ENCODE measurements at places on chromosomes 5 and 9. TPM values are rescaled to one million over a fixed set of nuclear protein-coding genes. Genes with fewer than 3 reads are reported as not detected.

The HTR1A gene
- total RNA-seq, result not detected

The CPLANE1 gene
- 10.1 TPM for total RNA-seq

The IFNE gene
- not detected for total RNA-seq

The RNF183 gene
- 2.0 TPM for total RNA-seq

The NR2F1 gene
- 0.68 TPM for total RNA-seq

The DMGDH gene
- 2.8 TPM for total RNA-seq

The UNC13B gene
- total RNA-seq, result 27.8 TPM

The SPAG8 gene
- total RNA-seq, result 0.47 TPM

The RNF130 gene
- total RNA-seq, result 37.2 TPM

DNA sequence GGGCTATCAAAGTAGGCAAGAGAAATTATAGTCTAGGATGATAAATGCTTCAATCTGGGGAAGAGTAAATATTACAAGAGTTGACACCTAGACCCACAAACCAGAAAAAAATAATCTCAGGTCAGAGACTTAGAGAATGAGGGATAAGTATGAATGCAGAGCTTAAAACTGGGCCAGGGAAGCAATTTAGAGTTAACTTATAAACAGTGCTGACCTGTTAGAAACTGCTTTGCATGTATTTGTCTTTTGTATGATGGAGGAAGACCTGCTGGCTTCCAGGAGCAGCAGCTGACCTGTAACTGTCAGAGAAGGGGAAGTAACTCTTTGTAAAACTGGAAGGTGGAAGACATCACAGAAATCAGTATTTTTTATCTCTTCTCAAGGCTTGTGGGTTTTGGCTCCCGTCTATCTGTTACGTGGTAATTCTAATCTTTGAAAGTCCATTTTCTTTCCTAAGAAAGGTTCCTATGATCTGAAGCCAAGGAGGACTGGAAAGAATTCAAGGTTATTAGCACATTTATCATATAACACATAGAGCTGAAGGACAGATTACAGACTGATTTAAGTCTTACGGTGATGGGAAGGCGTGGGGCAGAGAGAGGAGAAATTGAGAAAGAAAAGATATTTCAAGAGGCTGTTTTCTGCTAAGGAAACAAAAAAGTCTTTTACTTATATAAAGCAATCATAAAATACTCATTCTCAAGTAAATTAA is 114.7 kb upstream of the ADAMTS19 start:
- no peak for DNase-seq

GRCh38 chr5:20145240-20145639 is 157.2 kb upstream of the CDH18 start:
- no peak for DNase-seq

- DNase-seq, result no peak
Measured at GRCh38 chr9:89963280-89963679, 358.5 kb downstream of the GADD45G start.

GRCh38 chr5:143653256-143653655 is 158.7 kb upstream of the HMHB1 start:
- DNase-seq, result no peak

DNA sequence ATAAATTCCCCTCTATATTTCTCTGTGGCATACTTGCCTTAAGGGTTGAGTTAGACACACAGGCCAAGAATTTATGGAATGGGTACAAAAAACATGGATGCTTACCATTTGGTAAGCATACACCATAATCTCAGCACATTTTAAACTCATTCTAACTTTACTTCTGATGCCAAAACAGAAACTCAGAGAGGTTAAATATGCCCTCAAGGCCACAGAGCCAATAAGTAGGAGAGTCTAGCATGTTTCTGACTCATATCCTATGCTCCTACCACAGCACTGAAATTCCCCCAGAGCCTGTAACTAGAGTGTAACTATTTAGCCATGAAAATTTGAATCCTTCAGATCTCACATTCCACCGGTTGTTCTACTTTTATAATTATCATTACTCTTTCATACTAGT is 559.7 kb downstream of the ACTL7B start:
- DNase-seq, result no peak

- no peak for DNase-seq
Measured at GRCh38 chr5:98639274-98639673, 134.2 kb upstream of the RGMB start.

DNA sequence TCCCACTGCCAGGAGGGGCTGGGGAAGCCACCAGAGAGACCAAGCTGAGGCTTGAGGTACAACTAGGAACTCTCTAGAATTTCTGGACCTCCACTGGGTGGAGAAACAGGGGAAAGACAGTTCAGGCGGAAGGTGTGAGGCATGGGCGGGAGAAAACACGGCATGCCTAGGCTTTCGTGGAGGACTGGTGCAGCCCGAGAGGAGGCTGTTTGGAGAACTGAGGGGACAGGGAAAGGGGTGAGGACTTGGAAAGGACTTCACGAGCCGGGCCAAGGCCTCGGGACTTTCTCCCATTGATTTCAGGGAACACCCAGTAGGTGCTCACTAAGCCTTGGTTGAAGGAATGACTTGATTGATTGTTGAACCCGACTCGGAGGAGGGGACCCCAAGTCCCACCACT is 9.5 kb upstream of the ADGRD2 start:
- no peak for DNase-seq

DNA sequence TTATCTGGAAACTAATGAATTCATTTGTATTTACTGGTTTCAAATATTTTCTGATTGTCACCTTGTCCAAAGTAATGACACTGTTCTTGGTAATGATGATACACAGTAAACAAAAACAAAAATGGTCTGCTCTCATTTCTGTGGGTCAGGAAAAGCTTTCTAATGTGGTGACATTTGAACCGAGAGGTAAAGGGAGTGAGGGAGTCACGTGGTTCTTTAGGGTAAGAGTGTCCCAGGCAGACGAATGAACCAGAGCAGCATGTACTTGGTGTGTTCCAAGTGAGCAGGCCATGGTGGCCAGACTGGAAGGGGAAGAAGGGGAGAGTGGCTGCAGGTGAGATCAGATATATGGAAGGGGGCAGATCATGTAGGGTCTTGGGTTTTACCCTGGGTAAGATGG is 247.0 kb upstream of the SLC30A5 start:
- no peak for DNase-seq

- peak; percentile 73 for DNase-seq
Measured at GRCh38 chr9:470552-471194, 256.0 kb downstream of the DOCK8 start.

GRCh38 chr9:76766126-76766525 is 1.9 kb downstream of the PCA3 start:
- DNase-seq, result no peak

DNA sequence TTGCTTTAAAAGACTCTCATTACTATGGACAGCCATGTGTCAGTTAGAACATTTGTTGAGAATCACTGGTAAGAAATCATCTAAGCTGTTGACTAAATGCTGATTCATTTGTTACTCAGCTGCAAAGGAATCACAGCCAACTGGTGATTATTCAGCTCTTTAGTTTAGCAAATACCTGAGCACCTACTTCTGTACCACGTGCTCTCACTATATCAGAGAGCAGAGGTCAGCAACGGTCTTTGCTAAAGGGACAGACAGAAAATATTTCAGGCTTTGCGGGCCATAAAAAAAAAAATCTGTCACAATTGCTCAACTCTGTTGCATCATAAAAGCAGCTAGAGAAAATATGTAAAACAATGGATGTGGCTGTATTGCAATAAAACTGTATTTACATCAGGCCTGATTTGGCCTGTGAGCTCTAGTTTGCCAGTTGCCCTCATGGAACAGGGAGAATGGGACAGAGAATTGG is 377.6 kb downstream of the DNAH5 start:
- DNase-seq, result no peak

DNA sequence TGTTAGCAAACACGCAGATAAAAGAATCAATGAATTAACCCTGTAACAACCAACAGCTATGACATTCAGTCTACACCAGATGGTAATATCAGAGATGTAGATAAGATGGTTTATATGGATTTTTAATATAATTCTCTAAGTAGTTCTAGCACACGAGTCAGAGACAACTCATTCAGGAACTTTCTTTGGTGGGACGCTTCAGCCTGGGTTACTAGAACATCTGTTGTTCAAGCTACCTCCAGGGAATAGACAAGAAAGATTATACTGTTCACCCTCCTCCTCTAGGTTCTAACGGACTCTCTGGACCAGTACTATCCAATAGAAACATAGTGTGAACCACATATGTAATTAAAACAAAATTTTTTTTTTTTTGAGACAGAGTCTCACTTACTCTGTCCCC is 73.8 kb downstream of the RAPGEF1 start:
- no peak for DNase-seq

GRCh38 chr9:126485662-126486061 is 128.1 kb upstream of the LMX1B start:
- DNase-seq, result no peak

- no peak for DNase-seq
Measured at GRCh38 chr5:160655717-160656116, 196.3 kb downstream of the ATP10B start.

GRCh38 chr5:122775550-122776542 is 966 bp downstream of the SNX2 start:
- DNase-seq, result no peak

- DNase-seq, result no peak
Measured at GRCh38 chr9:135048758-135049444, 38.6 kb upstream of the OLFM1 start.

DNA sequence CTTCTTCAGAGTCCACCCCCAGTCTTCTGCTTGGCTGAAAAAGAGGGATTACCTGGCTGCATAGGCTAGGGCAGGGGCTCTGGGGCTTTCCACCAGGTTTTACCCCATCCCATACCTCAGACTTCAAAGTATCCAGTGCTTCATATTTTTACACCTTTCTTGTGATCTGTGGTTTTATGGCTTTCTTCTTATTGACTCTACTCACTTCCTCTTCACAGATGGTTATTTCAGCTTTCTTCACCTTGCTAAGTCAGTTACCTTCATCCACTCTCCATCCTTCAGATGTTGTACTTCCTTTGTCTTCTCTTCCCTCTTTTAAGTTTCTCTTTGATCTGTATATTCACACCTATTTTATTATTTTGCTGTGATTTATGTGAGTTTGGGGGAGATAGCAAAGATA is 104.3 kb downstream of the GRIA1 start:
- no peak for DNase-seq

GRCh38 chr5:3456121-3456681 is 139.4 kb upstream of the IRX1 start:
- no peak for DNase-seq

- DNase-seq, result no peak
Measured at GRCh38 chr9:135741276-135742219, 39.6 kb downstream of the KCNT1 start.

- DNase-seq, result no peak
Measured at GRCh38 chr9:117616431-117616831, 87.8 kb upstream of the TLR4 start.

- DNase-seq, result no peak
Measured at GRCh38 chr9:106722051-106722753, 140.8 kb upstream of the ZNF462 start.

DNA sequence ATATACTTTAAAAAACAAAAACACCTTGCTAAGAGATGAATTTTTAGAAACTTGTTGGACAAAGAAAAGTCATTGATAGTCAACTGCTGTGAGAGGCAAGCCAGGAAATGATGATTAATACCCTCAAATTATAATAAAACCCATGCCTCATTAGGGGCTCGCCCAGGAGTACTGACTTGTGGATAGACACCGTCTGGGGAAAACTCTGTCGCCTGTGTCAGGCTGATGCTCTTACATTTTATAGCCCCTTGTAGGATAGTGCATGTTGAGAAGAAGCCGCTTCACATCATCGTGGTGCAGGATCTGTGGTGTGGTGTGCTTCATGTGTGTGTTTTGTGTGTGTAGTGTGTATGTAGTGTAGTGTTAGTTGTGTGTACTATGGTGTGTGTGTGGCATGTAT is 39.1 kb downstream of the SYK start:
- DNase-seq, result no peak

- DNase-seq, result no peak
Measured at GRCh38 chr5:91888810-91889209, 505.7 kb upstream of the ARRDC3 start.

- no peak for DNase-seq
Measured at GRCh38 chr9:14352503-14352902, 38.6 kb upstream of the NFIB start.

GRCh38 chr9:107176436-107177151 is 106.5 kb upstream of the RAD23B start:
- DNase-seq, result no peak
